LHCN-M2 (cell line): ENCODE measurements at places on chromosomes 7 and 10. TPM values are rescaled to one million over a fixed set of nuclear protein-coding genes. Genes with fewer than 3 reads are reported as not detected.

DNA sequence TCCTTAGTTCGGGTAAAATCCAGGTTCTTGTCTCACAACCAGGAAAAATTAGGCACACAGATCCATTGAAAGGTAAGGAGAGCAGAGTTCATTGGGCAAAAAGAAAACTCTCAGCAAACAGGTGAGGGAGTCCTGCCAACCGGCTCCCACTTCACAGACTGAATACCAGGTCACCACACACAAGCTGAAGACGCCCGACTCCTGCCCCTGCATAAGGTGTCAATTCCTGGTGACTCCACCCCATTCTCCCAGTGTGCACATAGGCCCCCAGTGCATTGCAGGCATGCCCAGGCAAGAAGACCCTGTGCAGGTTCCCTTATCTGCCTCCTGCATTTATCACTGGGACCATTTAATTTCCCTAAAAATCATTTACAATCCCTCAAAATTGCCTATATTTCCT, 354.6 kb downstream of the LRRTM3 start:
- no peak for DNase-seq

DNA sequence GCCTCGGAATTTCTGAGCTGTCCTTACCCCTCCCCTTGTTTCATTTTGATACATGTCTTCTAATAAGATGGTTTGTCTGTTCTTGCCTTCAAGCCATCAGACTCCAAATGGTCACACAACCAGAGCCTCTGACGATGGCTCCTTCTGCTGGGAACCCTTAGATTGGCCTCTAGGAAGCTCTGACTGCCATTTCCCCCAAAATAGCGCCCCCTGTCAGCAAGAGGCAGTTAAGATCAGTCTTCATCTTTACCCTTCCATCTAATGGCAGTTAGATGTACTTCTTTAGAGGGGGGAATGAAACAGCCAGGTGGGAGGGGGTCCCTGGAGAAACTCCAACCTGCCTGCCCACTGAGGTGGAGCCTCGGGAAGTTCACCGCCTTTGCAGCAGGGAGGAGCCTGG, 85.8 kb upstream of the GPR22 start:
- no peak for DNase-seq

Gene OR6V1
- not detected in 2 replicates for total RNA-seq

Gene PHKG1
- total RNA-seq: 0.38 and 0.46 TPM in 2 replicates

Gene NOD1
- 14.3 and 17.5 TPM in 2 replicates for total RNA-seq

Gene TYW1
- 23.2 and 29.9 TPM in 2 replicates for total RNA-seq
